ENCODE measurements at places on chromosomes 3 and 15.

DNA sequence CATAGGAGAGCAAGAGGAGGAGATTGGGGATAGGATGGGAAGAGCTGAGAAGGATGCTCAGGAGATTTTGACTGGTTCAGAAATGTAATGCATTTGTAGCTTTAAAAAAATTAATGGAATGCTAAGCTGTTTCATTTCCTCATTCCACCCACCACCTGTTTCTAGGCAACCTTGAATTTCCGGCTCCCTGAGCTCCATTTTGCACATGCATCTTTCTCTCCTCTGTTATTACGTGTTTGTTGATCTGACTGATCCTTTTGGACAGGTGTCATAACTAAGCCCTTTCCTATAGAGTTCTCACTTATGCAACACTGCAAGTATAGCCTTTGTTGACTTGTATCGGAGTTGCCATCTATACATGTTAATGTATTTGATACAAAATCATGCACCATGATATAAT lies 4.3 kb downstream of the TMPRSS7 start:
- DNase-seq, result no peak

DNA sequence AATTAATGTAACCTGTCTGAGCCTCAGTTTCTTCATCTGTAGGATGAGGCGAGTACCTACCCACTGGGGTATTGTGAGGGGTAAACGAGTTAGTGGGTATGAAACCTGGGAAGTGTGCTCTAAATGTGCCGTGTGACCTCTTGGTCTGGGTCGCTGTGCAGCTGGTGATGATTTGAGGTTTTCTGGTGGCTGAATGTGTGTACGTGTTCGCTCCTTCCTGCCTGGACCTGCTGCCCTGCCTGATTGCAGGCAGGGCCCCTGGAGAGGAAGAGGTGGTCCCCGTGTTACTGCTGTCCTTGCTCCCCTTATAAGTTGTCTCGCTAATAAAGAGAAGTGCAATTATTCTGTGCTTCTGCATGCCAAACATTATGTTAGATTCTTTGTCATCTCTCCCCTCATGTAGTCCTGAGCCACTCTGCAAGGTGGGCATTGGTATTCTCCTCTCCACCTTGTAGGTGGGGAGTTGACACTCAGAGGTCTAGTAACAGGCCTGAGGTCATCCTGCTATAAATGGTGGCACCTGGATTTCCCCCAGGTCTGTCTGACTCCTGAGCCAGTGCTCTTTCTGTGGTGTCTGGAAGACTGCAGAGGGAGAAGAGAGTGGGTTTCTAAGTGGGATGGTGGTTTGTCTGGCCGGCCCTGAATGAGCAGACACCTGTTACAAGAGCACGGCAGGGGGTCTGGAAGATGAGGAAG lies 15.7 kb downstream of the PDIA5 start:
- DNase-seq, result no peak

- no peak for DNase-seq
Observed at GRCh38 chr3:130470126-130470525, 46.9 kb upstream of the COL6A6 start.

GRCh38 chr15:75578948-75579920 lies at the start of gene PTPN9:
Gene PTPN9, minus strand, starts transcription at chr15:75579315. Its CDS starts 539 bp downstream, at chr15:75578776.
- DNase-seq, result no peak

- no peak for DNase-seq
Observed at GRCh38 chr3:54356261-54357045, 234.1 kb downstream of the CACNA2D3 start.

DNA sequence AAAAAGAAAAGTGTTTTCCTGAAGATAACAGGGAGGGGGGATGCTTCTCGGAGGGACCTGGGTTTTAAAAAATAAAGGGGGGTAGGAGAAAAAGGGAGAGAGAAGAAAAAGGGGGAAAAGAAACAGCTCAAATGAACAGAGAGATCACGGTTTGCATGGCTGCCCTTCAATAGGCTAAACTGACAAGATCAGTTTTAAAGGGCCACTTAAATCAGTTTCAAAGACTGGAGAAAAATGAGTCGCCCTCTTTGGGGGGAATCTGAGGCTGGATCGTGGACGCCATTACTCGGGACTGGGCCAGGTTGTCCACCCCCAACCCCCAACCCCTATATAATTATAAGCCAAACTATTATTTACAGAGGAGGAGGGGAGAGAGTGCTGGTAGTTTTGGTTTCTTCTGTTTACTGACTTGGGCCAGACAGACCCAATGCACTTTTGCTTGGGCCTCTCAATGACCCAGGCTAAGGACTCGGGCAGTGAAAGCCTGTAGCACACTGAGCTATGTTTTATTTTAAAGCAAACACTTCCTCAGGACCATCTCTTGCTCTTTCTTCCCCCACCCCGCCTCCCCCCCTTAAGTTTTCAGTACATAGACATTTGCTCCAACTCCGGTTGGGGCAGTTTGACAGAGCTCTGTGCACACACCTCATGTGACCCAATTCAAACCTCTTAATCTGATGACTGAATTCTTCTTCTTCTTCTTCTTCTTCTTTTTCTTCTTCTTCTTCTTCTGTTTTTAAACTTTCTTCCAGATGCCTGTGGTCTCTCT lies 6.3 kb downstream of the NR2F2 start:
- DNase-seq, result no peak

DNA sequence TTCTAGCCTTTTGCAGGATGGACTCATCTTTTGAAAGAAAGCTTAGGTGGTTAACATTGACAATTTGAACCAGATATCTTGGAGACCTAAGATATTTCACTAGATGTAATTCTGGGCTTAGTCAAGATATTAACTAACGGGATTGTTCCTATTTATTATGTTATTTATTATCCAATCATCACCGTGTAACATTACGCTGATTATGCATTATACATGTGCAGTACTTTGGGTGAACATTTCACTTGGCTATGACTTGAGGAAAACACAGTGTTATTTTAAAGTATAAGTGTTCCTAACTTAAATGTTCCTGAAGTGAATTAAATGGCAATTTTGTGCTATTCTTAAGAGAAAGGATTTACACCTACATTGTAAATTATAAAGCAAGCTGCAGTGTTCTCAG lies 574.5 kb upstream of the KCNMB2 start:
- no peak for DNase-seq

GRCh38 chr3:135862361-135862760 lies 103.2 kb upstream of the PPP2R3A start:
- no peak for DNase-seq

- DNase-seq, result peak; percentile 39
Observed at GRCh38 chr3:128993461-128994172, at the start of gene CFAP92. Gene CFAP92, minus strand, starts transcription at chr3:128994076. Its CDS starts 772 bp downstream, at chr3:128993304.

DNA sequence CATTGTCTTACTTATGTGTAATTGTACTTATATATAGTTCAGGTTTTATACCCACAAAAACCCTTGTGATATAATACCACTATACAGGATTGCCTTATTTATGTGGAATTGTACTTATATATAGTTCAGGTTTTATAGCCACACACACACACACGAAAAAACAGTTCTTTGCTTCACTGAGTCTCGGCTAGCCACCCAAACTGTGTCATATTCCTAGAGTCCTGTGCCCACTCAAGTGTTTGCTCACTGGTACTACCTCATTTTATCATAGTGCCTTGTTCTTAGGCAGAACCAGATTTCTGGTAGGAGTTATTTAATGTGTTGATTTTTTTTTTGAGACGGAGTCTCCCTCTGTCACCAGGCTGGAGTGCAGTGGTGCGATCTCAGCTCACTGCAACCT lies 12.5 kb downstream of the RASA2 start:
- DNase-seq, result no peak

- no peak for DNase-seq
Observed at GRCh38 chr3:138833899-138834595, 681 bp downstream of the PIK3CB start.

DNA sequence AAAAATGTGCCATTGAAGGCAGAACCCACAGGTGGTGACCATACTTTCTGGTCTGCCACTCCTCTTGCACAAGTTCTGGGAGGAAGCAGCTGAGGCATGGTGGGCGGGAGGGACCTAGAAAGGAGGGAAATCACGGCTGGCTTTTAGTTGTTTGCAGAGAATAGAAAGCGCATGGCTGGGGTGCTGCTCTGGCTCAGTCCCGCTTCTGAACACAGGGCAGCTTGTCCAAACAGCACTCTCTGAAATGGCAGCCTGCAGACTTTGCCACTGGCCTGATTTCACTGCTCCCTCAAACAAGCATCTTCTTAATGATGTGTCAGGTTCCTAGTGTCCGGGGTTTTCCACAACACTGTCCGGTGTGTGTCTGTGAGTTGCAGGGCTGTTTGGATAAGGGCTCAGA lies 76.7 kb downstream of the AAGAB start:
- DNase-seq, result no peak

DNA sequence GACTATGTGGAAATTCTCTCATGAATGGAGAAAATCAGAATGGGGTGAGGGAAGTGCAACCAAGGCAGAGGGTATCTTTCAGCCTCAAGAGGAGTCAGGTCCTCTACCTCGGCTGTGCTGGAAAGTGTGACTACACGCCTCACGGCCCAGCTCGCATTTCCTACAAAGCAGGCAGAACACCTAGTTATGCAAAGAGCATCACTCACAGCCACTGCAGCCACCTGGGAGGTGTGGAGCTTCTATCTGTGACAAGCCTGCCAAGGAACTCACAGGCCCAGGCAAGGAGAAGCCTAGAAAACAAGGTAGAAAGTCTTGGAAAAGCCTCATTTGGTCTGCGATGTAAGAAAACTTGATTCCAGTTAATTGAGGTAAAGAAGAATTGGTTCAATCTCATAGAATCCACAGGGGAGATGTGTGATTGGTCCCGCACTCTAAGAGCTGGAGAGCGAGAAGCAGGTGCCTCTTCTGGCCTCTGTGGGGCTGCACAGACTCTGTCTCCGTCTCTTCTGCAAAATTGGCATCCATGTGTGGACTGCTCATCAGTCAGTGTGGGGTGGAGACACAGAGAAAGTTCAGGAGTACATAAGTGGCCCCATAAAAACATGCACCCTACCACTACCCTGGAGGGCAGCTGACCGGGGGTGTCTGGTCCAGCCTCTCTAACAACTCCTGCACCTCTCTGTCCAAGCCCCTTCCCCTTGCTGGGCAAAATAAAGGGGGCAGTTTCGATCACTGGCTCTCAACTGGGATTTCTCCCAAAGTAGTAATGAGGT lies 76.8 kb downstream of the TAMM41 start:
- no peak for DNase-seq

DNA sequence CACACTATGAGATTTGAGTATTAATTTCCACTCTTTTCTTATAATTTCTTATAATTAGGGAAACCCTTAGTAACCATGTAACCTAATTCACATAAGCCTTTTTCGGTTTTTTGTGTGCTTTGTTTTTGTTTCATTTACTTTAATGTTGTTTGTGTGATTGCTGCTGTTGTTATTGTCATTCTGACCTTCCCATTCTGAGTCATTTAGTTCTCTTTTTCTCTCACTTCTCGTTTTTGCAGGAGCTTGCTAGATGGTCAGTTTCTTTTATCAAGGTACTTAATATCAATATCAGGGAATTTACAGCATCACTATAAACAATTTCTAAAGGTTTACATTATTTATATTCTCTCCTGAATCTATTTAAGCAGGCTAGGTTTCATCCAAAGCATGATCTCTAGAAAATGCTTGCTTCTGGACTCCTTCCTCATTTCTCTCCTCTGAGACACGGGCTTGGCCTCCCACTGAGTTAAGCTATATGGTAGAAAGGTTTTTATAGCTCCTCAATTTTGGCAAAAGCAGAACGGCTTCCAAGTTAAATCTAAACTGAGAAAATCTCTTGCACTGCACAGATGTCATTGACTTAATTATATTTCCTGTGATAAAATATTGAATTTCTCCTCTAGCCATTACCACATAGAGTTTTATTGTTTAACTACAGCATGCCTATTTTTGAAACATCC lies 534.2 kb downstream of the NSUN3 start:
- DNase-seq, result no peak

DNA sequence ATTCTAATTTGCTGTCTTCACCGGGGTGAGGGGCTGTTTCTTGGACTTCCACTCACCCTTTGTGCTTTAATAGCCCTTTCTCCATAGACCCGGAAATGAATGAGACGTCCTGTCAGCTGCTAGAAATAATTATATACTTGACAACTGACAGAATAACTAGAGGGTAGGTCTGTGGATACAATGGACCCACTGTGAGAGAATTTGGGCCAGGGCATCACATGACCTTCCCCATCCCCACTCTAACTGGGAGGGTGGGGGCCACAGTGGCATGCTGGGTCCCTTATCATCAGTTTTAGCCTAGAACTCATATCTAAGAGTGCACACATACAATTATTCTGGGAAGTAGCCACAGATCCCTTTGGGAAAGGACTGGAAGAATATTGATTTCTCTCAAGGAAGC lies 25.9 kb upstream of the MINAR1 start:
- DNase-seq, result no peak

Measured in kidney epithelial cell (primary cell).